Amniotic epithelial cell (primary cell): ENCODE measurements at places on chromosomes 1 and 21.

DNA sequence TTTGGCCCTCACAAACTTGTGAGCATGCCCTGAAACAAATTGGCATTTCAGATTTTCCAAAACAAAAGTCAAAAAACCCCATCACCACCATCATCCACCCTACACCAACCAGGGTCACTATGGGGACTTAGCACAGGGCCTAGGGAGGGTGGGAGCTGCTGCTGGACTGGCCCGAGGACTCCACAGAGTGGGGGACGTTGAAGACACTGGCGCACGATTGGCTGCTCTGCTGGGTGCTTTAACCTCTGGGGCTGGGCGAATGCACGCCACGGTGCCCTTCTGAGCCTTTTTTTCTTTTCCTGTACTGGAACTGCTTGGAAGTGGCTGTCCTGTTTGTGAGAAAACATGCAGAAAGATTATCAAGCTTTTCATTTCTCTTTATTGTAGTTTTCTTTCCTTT is 92.8 kb downstream of the CD247 start:
- DNase-seq: no peak

DNA sequence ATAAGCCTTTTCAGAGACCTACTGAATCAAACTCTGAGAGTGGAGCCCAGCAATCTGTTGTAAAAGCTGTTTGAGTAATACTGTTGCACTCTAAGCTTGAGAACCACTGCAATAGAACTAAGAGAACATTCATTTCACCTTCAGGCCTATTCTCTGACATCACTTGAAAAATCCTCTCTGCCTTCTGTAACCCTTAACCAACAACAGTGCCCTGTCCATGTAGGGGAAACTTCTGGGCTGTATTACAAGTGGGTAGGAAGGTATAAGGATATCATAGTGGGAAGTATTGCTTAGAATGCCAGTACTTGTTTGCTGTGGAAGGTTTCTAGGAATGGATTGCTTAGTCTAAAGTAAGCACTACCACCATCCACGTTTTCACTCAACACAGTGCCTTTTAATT is 42.9 kb downstream of the SH3GLB1 start:
- DNase-seq: peak; percentile 46

GRCh38 chr1:110102081-110102480 is 10.2 kb upstream of the UBL4B start:
- DNase-seq: no peak

DNA sequence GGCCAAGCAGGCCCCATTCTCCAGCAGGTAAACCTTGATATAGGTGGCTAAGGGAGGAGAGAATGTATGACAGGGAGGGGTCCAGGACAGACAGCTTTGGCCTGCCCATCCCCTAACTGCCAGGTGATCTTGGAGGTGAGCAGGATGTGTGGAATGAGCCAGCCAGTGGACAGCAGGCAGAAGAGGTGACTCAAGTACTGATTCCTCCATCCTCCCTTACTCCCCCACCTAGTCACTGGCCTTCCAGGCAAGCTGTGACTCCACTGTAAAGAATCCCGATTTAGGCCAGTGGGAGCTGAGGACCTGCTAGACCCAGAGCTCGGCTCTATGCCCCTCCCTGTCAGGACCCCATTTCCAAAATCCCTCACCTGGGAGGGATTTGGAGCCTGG is 36.6 kb downstream of the RIMS3 start:
- DNase-seq: no peak

DNA sequence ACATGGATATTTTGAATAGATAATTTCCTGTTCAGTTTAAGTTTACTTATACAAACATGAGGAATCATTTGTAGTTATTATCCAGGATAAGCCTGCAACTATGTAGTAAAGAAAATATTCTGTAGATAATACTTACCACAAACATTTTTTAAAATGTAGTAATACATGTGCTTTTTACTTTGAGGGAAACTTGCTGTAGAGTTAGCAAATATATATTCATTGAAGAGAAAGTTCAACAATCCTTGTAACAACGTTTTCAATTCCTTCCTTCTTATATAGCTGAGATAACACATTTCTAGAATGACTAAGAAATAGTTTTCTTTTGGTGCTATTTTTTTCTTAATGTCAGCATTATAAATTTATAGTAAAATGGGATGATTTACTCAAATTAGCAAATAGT is 664.6 kb upstream of the ADAMTS5 start:
- DNase-seq: peak; percentile 70

- DNase-seq: peak; percentile 54
These were observed 14.7 kb downstream of the S100A10 start for GRCh38 chr1:151978922-151979321.

- peak; percentile 50 for DNase-seq
These were observed 694 bp downstream of the TMEM167B start for GRCh38 chr1:109091078-109091838.

DNA sequence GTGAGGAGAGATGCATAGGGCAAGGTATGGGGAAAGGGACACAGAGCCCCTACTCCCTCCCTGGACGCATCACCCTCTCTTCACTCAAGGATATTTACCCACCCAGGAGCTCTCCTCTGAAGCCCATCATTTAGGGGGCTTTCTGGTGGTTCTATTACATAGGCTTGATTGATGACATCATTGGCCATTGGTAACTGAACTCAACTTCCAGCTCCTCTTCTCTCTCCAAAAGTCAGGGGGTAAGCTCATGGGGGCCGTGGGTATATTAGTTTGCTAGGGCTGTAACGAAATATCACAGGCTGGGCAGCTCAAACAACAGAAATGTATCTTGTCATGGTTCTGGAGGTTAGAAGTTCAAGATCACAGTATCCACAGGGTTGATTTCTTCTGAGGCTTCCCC is 110.8 kb downstream of the DSCAM start:
- DNase-seq: no peak

DNA sequence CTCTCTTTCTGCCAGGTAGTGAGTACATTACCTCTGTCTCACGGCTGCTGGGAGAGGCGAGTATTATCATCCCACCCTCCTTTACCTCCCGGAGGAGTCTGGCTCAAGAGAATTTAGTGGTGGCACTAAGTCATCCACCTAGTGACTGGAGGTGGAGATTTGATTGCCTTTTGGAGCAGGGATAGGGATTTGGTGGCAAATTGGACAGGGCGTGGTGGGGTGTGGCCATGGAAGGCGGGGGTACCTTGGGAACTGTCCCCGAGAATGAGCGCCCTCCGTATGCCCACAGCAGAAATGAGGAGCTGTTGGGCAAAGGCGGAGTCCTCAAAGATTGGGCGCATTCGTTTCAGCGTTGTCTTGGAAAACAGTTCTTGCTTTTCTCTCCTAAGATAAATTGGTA is 32.1 kb upstream of the HMGN1 start:
- no peak for DNase-seq

DNA sequence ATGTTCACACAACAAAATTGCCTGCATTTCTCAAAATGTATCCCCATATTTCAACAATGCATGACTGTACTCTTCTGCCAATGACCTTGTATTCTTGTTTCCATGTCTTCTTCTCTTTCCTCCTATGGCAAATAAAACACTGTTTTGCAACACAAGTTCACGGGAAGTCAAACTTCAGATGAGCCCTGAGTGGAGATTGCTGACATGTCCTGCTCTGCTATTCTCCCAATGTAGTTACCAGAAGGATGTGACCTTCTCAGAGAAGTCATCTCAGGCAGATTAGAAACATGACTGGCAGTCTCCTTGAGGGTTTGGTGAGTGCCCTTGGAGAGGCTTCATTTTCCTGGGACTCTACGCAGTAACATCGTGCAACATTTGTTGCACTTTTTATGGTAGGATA is 15.6 kb downstream of the FCGR2B start:
- no peak for DNase-seq

- DNase-seq: peak; percentile 22
These were observed 5.2 kb downstream of the BRINP3 start for GRCh38 chr1:190472494-190472893.

DNA sequence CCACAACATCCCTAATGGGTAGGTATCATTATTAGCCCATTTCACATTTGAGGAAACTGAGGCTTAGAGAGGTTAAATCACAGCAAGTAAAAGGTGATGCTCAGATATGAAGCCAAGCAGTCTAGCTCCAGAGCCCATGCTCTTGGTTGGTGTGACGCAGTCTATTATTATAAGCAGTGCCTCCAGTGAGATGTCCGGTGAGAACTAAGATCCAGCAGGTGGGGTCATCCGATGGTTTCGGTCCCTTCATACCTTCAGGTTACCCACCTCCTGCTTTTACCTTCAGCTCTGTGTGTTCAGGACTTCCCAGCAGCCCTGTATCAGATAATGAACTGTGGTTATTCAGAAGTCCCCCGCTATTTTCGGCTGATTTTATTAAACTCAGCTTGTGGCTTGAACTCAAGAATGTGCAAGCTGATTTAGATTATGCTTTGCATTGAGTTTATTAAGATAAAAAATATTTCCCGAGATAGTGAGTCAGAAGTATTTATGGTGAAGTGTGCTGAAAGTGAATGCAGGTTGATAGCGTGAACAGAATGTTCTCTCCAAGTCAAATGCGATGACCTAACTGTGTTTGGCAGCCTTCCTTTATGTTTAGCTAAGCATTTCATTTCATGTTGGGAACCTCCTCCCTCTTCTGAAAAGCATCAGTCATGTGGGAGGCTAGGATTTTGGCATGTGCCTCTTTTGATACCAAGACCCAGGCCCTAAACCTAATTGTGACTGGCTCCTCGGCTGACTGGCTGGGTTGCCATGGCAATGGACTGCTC is 160.9 kb upstream of the UBE2U start:
- peak; percentile 100 for DNase-seq

- DNase-seq: peak; percentile 13
These were observed 2.9 kb downstream of the TATDN3 start for GRCh38 chr1:212794561-212795014.

- no peak for DNase-seq
These were observed 2.2 kb upstream of the KCNA3 start for GRCh38 chr1:110676970-110677369.

DNA sequence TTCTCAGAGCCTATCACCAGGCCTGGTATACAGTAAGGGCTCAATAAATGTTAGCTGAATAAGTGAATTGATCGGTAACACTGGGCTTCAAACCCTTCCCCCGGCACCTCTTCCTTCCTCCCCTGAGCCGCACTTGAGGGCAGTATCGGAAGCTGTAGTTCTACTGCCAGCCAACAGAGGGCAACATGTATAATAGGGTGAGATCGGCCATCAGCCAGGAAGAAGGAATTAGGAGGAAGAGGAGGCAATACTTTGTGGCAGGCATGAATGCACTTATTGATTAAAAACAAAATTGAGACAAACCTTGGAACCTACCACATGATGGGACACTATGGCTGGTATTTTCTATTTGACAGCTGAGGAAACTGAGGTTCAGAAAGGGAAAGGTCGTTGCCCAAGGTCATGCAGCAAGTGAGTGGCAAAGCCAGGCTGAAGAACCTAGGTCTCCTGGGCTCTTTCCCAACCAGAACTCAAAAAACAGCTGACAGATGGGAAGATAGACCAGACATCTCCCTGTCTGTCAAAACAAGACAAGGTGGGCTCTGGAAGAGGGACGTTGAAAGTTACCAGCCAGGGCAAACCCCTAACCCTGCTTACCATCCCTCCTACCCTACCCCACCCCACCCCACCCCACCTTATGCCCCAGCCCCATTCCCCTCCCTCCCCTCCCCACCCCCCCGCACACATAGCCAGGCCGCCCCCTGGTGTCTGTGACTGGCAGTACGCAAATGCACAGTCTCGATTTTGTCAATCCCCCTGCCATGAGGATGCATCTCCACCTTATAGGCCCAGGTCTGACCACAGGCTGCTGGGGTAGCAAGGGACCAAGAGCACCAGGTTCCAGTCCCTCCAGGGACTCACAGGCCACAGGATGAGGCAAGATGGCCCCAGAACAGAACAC is 107.3 kb upstream of the RUNX3 start:
- DNase-seq: peak; percentile 21

- no peak for DNase-seq
These were observed 40.7 kb downstream of the AGO3 start for GRCh38 chr1:35971601-35972000.

- DNase-seq: no peak
These were observed 27.6 kb downstream of the S100A10 start for GRCh38 chr1:151966061-151966460.

GRCh38 chr1:166902279-166902678 is 26.2 kb upstream of the TADA1 start:
- DNase-seq: peak; percentile 53

- no peak for DNase-seq
These were observed 51.6 kb upstream of the HPDL start for GRCh38 chr1:45275054-45275453.

DNA sequence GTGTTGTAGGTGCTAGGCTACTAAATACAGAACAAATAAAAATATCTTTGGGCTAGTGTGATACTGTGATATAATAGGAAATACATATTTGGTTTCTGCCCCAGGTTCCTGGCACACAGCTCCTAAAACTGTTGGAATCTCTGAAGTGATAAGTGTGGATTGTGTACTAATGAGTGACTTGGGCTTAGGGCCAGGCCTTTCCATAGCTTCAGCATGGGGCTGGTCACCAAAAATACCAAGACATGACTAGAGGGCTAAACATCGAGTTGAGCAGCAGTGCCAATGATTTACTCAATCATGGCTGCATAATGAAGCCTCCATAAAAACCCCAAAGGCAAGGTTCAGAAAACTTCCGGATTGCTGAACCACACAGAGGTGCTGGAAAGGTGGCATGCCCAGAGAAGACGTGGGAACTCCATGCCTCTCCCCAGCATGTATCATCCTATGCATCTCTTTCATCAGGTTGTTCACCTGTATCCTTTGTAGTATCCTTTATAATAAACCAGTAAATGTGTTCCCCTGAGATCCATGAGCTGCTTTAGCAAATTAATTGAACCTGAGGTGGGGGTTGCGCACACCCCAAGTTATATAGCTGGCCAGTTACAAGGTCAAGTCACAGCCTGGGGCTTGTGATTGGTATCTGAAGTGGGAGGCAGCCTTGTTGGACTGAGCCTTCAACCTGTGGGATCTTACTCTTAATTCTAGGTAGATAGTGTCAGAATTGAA is 51.6 kb downstream of the ZMYM4 start:
- DNase-seq: no peak

- no peak for DNase-seq
These were observed 2.6 kb upstream of the MYSM1 start for GRCh38 chr1:58702261-58703141.

DNA sequence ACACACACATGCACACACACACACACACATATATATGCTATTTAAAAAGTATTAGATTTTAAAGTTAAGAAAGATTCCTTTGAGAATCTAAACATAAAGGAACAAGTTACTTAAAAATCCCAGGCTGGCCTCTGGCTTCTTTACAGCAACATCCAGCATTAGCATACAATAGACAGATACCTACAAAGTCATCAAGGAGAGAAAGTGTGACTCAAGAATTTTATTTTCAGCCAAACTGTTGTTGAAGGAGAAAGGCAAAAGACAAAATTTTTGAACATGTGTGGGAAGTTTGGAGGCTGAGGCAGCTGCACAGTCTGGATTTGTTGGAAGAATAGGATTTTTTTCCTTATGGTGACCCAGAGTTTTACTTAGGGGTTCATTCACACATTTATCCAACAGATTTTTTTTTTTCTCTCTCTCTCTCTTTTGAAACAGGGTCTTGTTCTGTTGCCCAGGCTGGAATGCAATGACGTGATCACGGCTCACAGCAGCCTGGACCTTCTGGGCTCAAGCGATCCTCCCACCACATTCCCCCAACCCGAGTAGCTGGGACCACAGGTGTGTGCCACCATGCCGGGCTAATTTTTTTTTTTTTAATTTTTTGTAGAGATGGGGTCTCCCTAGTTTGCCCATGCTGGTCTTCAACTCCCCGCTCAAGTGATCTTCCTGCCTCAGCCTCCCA is 24.0 kb upstream of the SPOCD1 start:
- DNase-seq: peak; percentile 46

GRCh38 chr1:94527447-94528031 is 14.0 kb downstream of the F3 start:
- DNase-seq: peak; percentile 79
